SW 1271 (cell line): ENCODE measurements at places on chromosomes 1 and 21.
A peak's percentile ranks its signal among the peaks of the same experiment; 100 is the strongest.

DNA sequence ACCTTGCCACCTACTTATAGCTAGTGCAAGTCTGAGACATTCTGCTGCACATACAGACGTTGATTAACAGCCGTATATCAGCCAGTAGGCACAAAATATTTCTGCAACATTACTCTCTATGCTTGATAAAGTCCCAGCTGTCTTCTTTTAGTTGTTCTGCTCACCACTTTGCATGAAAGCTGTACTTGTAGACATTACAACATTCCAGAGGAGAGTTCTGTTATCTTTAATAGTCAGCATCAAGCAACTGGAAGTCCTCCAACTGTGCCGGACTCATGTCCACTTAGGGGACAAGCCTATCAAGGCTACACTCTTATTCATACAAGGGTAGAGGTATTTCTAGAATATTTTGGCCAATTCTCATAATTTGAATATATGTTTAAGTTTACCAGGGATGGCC lies 50.0 kb downstream of the CACHD1 start:
- no peak for DNase-seq

- no peak for DNase-seq
Observed at GRCh38 chr1:65027666-65028358, 61.5 kb upstream of the JAK1 start.

DNA sequence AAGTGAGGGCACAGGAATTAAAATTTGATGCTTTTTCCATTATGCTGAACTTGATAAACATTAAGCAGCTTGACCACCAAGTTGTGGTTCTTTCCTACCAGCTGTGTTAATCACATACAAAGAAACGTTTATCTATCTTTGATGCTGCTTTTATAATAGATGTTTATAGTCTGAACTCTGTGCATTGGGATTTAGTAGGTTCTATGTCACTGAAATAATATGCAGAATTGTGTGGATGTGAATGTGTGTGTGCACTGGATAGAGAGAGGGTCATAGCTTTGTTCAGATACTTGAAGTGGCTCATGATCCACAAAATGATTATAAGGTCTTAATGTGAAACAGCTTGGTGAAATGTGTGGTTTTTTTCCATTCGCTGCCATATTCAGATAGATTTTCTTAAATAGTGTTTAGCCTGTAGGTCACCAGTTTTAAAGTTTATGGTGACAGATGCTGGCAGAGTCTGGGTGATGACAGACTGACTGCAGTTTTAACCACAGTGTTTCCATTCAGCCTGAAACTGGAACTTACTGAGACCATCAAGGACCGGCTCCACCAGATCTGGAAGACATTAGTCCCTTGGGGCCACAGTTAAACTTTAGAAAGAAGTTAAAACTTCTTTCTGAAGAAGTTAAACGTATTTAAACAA lies 10.2 kb downstream of the DDI2 start:
- DNase-seq: no peak

- no peak for DNase-seq
Observed at GRCh38 chr21:29610779-29611360, 312.1 kb downstream of the BACH1 start.

DNA sequence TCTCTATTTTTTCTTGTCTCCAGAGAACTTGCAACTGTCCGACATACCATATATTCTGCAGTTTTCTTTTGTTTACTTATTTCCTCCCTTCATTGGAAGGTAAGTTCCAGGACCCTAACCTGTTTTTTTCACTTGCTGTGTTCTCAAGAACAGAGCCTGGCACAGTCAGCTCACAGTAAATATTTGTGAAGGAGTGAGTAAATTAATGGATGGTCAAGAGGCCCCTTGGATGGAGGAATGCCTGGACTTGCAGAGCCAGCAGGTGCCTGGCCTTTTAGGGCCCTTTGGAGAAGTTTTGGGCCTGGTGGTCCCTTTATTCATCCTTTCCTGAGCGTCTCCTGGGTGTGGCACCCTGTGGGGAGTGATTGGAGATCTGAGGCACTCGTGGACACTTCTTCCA lies 182.1 kb upstream of the POU3F1 start:
- no peak for DNase-seq

- peak; percentile 54 for DNase-seq
Observed at GRCh38 chr1:110011527-110012041, 22.8 kb upstream of the STRIP1 start.

DNA sequence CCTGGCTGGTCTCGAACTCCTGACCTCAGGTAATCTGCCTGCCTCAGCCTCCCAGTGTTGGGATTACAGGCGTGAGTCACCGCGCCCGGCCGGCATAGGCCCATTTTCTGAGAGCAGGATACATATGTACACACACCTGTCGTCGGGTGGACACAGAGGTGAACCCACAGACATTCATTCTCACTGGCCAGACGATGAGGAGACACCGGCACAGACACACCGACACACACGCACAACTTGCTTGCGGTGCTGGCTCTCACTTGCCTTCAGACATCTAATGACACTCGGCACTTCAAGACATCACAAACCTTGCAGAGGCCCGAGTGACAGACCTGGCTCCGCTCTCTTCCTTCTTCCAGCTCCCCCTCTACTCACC lies 579 bp downstream of the PTCH2 start:
- no peak for DNase-seq

DNA sequence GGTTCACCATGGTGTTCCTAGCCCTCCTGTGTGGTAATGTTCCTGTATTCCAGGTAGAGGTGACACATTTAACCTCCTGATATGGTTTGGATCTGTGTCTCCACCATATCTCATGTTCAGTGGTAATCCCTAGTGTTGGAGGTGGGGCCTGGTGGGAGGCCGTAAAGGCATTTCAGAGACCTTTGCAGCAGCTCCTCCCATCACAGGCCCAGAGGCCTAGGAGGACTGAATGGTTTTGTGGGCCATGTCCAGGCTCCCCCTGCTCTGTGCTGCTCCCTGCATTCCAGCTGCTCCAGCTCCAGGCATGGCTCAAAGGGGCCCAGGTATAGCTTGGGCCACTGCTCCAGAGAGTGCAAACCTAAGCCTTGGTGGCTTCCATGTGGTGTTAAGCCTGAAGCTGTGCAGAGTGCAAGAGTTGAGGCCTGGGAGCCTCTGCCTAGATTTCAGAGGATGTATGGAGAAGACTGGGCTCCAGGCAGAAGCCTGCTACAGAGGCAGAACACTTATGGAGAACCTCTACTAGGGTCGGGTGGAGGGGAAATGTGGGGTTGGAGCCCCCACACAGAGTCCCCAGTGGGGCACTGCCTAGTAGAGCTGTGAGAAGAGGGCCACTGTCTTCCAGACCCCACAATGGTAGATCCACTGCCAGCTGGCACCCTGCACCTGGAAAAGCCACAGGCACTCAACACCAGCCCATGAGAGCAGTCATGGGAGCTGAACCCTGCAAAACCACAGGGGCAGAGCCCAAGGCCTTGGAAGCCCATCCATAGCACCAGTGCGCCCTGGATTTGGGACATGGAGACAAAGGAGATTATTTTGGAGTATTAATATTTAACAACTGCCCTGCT lies 10.0 kb downstream of the SELENBP1 start:
- no peak for DNase-seq

DNA sequence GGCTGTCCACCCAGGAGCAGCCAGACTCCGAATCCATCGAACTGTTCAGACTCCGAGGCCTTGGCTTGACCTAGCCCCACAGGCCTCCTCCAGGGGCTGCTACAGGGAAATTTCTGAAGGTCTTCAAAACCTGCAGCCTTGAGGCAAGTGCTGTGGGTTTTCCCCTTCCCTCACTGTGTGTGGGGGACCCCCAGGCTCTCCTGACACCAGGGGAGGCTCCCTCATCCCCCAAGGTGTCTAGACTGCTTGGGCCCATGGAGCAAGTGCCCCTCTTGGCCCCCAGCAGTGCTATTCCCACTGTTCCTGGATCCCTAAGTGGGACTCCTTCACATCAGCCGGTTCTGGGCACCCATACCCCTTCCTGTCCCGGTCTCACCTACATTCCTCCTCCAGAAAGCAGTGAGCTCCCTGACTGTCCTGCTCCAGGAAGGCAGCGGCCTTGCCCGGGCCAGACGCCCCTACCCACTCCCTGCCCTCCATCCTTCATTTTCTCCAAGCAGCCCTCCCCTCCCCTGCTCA lies 814 bp downstream of the PAQR7 start:
- DNase-seq: no peak

GRCh38 chr1:117591252-117591651 lies 14.6 kb upstream of the TENT5C start:
- DNase-seq: no peak

DNA sequence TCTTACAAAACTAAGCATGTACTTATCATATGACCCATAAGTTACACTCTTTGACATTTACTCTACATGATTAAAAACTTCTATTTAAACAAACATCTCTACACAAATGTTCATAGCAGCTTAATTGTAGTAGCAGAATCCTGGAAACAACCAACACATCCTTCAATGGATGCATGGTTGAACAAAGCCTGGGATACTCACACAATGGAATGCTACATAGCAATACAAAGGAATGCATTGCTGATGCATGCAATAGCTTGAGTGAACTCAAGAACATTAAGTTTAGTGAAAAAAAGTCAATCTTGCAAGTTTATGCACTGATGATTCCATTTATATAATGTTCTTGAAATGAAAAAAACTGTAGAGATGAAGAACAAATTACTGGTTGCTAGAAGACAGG lies 686.9 kb downstream of the LRRIQ3 start:
- DNase-seq: no peak
